ENCODE measurements at places on chromosomes 4 and X.

- no peak for DNase-seq
Observed at GRCh38 chr4:149062997-149063396, 620.8 kb upstream of the NR3C2 start.

GRCh38 chr4:151555151-151555945 lies 146.4 kb downstream of the FHIP1A start:
- DNase-seq, result no peak

GRCh38 chrX:20663336-20663735 lies 396.6 kb upstream of the RPS6KA3 start:
- DNase-seq, result no peak

DNA sequence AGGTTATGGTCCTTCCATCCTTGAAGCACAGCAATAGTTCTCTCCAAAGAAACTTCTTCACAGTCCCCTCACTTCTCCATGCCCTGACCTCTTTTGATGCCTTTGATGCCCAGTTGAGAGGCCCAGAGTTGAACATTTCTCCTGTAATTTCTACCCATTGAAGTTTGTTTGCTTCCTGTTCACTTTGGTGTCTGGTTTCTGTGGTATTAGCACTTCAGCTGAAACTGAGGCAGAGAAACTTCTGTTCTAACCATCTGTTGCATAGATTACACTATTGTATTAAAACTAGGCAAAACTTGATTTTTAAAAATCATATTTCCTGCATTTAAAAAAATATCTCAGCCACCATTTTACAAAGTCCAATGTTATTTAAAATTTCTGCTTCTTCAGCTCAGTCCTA lies 89.8 kb upstream of the ADGRG2 start:
- no peak for DNase-seq

GRCh38 chrX:65971151-65971550 lies 68.7 kb downstream of the VSIG4 start:
- DNase-seq, result no peak

DNA sequence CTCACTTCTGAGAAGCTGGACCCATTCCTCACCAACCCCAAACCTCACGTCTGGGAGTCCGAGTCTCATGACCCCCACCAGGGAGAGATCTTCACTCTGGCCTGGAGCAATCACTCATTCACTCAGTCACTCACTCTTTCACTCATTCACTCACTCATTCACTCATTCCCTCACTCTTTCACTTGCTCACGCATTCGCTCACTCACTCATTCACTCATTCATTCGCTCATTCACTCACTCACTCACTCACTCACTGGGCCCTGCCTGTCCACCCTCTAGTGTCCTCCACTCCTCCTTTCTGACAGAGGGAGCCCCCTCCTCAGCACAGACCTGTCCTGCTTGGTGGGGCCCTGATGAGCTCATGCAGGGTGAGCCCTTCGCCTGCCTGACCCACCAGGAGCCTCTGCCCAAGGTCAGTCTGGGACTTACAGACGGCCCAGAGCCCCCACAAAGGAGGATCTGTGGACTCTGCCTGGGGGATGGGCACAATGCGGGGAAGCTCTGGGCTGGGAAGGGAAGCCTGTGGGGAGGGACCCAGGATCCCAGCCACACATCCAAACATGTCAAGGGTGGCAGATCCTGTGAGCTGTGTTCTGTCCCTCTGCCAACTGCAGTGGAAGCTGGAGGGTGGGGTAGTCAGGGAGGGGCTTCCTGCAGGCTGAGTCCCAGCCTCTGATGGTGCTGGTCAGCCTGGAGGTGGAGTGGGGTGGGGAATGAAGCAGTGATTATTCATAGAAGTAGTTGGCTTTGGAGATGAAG lies 18.5 kb downstream of the CPZ start:
- DNase-seq, result no peak

- no peak for DNase-seq
Observed at GRCh38 chr4:68883870-68884269, 67.7 kb downstream of the UGT2A3 start.

DNA sequence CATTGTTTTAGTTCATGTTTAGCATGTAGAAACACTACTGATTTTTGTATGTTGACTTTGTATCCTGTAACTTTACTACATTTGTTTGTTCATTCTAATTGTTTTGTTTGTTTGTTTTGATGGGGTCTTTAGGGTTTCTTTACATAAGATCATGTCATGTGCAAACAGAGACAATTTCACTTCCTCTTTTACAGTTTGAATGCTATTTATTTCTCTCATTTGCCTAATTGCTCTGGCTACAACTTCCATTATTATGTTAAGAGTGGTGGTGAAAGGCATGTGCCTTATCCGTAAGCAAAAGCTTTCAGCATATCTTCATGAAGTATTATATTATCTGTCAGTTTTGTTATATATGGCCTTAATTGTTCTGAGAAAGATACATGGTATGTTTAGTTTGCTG lies 571.1 kb downstream of the PCDH7 start:
- no peak for DNase-seq

GRCh38 chr4:23818097-23818885 lies 71.6 kb downstream of the PPARGC1A start:
- DNase-seq, result no peak

GRCh38 chr4:140427106-140427918 lies at the start of gene CLGN:
Gene CLGN, minus strand, starts transcription at chr4:140427648. Its CDS starts 14,570 bp downstream, at chr4:140413078.
- peak; percentile 25 for DNase-seq

DNA sequence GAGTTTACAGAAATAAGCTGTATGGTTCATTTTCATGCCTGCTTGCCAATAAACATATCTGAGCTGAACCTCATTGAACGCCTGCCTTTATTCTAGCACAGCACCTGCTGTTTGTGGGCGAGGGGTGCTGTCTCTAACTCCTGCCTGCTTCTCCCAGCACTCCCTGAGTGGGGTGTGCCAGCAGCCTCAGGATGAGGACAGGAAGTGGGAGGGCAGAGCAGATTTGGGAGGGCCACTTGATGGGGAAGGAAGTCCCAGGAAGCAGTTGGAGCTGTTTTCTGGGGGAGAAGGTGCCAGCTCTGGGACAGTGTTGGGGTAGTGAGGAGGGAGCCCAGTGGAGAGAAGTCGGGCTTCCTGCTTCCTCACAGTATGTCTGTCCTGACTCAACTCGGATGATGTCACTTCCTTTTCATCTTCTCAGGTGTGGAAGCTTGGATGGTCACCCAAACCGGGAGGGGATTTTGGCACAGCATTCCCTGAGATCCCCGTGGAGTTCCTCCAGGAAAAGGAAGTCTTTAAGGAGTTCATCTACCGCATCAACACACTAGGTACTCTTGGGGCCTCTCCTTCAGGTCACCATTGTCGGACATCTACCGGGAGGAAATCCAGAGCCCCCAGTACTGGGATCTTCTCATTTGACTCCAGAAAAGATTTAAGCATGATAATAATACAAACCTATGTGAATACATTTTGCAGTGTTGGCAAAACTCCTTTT lies 29.0 kb upstream of the MSANTD1 start:
- no peak for DNase-seq

DNA sequence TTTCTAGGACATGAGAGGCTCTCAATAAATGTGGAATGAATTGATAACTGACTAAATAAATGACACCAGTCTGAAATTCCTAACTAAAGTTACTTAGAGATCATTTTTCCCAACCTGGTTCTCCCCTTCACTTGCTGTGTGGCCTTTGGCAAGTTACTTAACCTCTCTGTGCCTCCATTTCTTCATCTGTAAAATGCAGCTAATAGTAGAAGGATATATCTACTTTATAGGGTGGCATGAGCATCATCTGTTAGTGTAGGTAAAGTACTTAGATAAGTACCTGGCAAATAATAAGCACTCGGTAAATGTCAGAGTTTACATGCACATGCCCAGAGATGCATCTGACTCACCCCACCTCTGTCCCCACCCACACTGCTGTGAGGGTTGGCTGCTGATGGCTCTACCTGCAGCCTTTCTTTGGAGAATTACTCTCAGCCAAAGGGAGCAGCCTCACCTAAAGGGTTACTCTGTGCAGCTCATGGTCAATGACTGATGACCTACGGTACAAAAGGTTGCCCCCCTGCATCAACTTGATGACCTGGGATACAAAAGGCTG lies 139.3 kb downstream of the CHIC2 start:
- DNase-seq, result no peak

DNA sequence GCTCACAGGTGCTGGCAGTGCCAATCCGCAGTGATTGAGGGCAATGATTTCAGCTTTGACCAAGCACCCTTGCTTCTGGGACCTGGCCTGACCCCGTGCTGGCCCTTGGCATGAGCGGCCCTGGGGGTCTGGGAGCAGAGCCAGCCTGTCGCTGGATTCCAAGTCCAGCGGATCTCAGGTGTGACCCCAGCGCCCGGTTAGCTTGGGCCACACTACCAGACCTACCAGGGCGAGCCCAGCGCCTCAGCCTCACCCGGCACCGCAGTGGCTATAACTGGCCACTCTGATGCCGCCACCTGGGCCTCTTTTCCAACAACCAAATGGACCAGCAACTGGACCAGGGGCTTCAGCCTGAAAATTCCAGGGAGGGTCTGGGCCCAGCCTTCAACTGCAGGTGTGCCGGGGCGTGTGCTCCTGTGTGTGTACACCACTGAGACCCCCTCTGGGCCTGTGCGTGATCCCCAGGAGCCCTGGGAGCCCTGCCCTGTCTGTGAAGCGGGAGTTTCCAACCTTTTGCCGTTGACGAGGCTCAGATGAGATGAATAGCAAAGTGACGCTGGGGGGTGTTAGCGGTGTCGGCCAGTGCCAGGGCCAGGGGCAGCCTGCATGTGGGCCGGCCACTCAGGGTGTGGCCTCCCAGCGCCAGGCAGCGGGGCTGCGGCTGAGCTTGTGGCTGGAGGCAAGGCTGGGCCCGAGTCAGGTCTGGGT lies 658 bp downstream of the SH3TC1 start:
- DNase-seq, result no peak

Measured in stimulated activated CD4-positive, alpha-beta T cell treated with anti-CD3 and anti-CD28 coated beads, TNF-alpha, amount 100 ng/mL, for 4 hours (primary cell).